ENCODE measurements at places on chromosomes 3 and 15. TPM values are rescaled to one million over a fixed set of nuclear protein-coding genes. Genes with fewer than 3 reads are reported as not detected.

Gene MAGEL2
- polyA plus RNA-seq: 0.10 TPM

Gene ZIC4
- 0.25 TPM for polyA plus RNA-seq

Gene OR5AC2
- not detected for polyA plus RNA-seq

Gene ARNT2
- 0.63 TPM for polyA plus RNA-seq

Gene GOLGA6A
- not detected for polyA plus RNA-seq

Gene FBXW12
- not detected for polyA plus RNA-seq

Gene COLQ
- polyA plus RNA-seq: 1.8 TPM

Gene RASL12
- polyA plus RNA-seq: 51.3 TPM

Gene FAM107A
- 3.8 TPM for polyA plus RNA-seq

Gene CPLX3
- 0.13 TPM for polyA plus RNA-seq

Gene SPATA12
- not detected for polyA plus RNA-seq

Gene ADCY5
- 16.3 TPM for polyA plus RNA-seq

Gene MST1
- 4.5 TPM for polyA plus RNA-seq

Gene IL16
- 5.3 TPM for polyA plus RNA-seq

Gene NEK4
- polyA plus RNA-seq: 8.5 TPM

Gene CHST14
- polyA plus RNA-seq: 15.6 TPM

Gene PYGO1
- 2.2 TPM for polyA plus RNA-seq

Gene OR5K4
- not detected for polyA plus RNA-seq

Gene CAMP
- polyA plus RNA-seq: not detected

Gene PLSCR4
- polyA plus RNA-seq: 65.8 TPM

Gene INKA1
- 12.1 TPM for polyA plus RNA-seq

Gene VEPH1
- polyA plus RNA-seq: 0.77 TPM

Gene RAB8B
- polyA plus RNA-seq: 14.8 TPM

Gene CMTM8
- 1.8 TPM for polyA plus RNA-seq

Gene MDFIC2
- polyA plus RNA-seq: not detected

Gene ACP3
- 0.63 TPM for polyA plus RNA-seq

Gene CX3CR1
- 0.50 TPM for polyA plus RNA-seq

Gene IGSF10
- 2.3 TPM for polyA plus RNA-seq

Gene EEF1AKMT4
- polyA plus RNA-seq: 3.0 TPM

Gene SMCO1
- polyA plus RNA-seq: not detected

Gene SLC12A1
- 0.23 TPM for polyA plus RNA-seq

Gene NRROS
- polyA plus RNA-seq: 2.0 TPM

Gene MST1R
- polyA plus RNA-seq: 7.6 TPM

Gene DAPK2
- 2.0 TPM for polyA plus RNA-seq

Gene ZKSCAN7
- 0.50 TPM for polyA plus RNA-seq

Gene PCNP
- 233 TPM for polyA plus RNA-seq

Gene EPHA6
- not detected for polyA plus RNA-seq
